ENCODE measurements at places on chromosomes 5 and 9.

DNA sequence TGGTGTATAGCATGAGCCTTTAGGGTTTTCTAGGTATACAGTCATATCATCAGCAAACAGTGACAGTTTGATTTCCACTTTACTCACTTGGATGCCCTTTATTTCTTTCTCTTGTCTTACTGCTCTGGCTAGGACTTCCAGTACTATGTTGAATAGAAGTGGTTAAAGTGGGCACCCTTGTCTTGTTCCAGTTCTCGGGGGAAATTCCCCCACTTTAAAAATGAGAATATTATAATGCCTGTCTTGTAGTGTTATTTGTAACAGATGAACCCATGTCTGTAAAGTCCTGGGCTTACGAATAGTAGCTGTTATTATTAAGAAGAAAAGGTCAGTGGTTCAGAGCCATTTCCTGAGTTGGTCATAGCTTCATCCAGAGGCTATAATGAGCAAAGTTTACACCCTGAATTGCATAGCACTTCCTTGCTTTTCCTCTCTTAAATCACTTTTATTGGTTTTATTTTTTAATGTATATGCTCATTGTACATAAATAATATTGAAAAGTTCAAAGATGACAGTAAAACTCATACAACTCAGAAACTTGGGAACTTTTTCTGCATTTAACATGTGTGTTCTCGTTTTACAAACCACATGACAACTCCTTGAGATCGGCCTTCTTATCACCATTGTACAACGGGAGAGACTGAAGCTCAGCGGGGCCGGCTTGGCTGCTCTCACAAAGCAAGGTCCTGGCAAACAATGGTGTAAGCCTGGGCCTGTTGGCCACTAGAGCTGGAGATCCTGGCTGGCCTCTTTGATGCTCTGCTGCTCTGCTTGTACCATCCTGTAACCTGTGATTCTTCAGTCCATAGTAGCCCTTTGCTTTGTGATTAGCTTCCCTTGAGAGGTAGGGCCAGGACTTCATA, 85.2 kb downstream of the CYFIP2 start:
- DNase-seq: no peak

GRCh38 chr5:119470851-119471451, 18.7 kb downstream of the HSD17B4 start:
- no peak for DNase-seq

GRCh38 chr5:43536972-43537371, 19.9 kb downstream of the PAIP1 start:
- DNase-seq: no peak

DNA sequence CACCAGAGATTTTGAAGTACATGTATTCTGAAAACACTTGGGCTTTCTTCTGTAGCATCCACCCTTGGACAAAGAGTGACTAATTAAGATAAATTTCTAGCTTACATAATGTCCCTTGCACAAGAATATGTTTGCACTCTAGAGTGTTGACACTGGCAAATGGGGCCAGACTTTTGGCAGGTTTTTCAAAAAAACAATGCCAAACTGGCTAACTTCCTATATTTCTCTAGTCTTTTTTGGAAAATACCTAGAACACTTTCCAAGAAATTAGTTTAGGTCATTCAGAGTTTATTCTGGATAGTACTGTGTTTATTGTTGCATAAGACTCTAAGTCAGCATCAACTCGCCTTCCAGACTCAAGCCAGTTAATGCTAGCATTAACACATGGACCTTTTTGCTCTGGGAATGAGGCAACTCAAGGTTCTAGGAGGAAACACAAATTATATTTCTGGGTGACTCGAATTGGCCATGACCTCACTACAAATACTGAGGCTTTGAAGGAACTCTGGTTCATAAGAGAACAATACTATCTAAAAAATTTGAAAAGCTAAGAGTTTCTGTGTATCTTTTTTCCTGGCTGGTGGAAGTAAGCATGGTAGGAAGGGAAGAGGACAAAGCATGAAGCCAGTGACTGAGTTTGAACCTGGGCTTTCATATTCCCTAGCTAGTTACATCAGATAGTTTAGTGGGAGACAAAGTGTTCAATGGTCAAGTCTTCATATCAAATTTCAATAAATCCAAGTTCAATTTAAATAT, 101.6 kb downstream of the NREP start:
- no peak for DNase-seq

- DNase-seq: no peak
Measured at GRCh38 chr5:130693509-130693908, 471.5 kb downstream of the HINT1 start.

GRCh38 chr9:17472126-17472525, 106.7 kb upstream of the SH3GL2 start:
- no peak for DNase-seq

DNA sequence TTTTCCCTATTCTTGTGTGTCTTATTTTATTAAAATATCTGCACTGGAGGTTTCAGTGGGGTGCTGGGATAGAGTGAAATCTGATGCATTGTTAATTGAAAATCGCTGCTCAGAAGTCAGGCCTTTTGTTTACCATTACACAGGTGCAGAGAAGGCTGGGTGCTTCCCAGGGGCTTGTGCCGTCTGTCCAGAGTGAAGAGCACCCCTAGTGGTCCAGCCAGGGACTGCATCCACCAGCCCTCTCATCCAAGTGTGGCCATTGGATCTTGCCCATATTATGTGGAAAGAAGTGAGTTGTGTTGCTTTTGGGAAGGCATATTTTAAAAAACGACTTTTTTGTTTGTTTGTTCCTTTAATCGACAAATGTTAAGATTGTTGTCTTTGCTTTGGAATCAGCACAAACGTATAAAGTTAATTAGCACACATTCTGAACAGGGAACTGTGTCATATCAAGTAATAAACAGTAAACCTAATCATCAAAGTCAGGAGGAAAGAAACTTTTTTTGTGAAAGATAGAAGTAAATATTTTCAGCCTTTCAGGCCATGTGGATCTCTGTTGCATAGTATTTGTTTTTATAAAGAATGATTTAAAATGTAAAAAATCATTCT, 315.6 kb downstream of the MTRR start:
- no peak for DNase-seq

DNA sequence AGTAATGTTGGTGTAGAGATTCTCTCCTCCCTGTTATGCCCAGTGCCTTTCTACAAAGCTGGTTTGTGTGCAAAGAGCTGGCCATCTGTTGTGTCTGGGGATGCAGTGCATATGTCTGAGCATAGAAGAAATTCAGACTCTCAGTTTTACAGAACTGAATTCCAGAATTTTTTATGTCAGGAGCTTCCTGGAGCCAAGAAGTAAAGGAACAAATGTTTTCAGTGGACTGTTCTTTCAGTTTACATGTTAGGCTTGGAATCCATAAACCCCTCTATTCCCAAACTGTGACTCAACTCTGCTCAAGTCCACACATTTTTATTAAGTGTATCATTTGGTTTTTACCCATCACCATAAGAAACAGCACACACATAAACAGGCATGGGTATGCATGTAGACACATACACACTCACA, 366.0 kb downstream of the BRINP1 start:
- DNase-seq: no peak

GRCh38 chr5:151068433-151069197, 12.2 kb downstream of the TNIP1 start:
- no peak for DNase-seq

DNA sequence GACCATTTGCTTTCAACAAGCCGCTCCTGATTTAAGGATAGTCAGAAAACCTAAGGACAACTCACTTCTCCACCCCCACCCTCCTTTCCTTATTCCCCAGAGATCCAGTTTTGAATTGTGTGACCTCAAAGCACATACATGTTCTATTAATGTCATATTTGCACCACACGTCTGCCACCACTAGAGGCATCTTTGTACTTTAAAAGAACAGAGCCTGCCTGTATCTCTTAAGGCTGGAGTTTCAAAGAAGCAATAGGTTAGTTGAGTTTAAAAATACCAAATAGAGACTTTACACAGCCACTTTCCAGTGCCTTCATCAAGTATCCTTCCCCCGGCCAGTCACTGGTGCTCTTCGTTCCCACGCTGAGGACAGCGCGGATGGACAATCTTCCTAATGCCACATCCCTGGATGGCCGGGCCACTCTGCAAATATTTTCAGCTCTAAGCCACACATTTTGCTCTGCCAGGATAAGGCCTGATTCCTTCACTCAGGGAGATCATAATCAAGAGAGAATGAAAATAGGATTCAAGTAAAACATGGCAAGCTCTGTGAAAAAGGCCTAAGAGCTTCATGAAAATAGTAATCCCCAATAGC, 146.3 kb downstream of the SNCAIP start:
- DNase-seq: no peak
